NCI-H460 (cell line): ENCODE measurements at places on chromosomes 7 and 10. TPM values are rescaled to one million over a fixed set of nuclear protein-coding genes. Genes with fewer than 3 reads are reported as not detected.

Gene GJD4
- total RNA-seq = not detected in 2 replicates

Gene IKZF1
- not detected in 2 replicates for total RNA-seq

Gene PRF1
- total RNA-seq = not detected in 2 replicates

Gene ZKSCAN5
- 12.0 and 12.7 TPM in 2 replicates for total RNA-seq

Gene HPS1
- 32.6 and 36.6 TPM in 2 replicates for total RNA-seq

Gene NRCAM
- 130 and 158 TPM in 2 replicates for total RNA-seq

Gene SLC18A3
- total RNA-seq = not detected in 2 replicates

Gene BRI3
- 82.3 and 84.1 TPM in 2 replicates for total RNA-seq

Gene EBF3
- not detected in 2 replicates for total RNA-seq

Gene EVX1
- 0.12 TPM in 1 of 2 replicates, not detected in the other for total RNA-seq

Gene CNNM1
- total RNA-seq = 1.8 and 2.5 TPM in 2 replicates
